EL (cell line): ENCODE measurements at places on chromosomes 5 and 9.

DNA sequence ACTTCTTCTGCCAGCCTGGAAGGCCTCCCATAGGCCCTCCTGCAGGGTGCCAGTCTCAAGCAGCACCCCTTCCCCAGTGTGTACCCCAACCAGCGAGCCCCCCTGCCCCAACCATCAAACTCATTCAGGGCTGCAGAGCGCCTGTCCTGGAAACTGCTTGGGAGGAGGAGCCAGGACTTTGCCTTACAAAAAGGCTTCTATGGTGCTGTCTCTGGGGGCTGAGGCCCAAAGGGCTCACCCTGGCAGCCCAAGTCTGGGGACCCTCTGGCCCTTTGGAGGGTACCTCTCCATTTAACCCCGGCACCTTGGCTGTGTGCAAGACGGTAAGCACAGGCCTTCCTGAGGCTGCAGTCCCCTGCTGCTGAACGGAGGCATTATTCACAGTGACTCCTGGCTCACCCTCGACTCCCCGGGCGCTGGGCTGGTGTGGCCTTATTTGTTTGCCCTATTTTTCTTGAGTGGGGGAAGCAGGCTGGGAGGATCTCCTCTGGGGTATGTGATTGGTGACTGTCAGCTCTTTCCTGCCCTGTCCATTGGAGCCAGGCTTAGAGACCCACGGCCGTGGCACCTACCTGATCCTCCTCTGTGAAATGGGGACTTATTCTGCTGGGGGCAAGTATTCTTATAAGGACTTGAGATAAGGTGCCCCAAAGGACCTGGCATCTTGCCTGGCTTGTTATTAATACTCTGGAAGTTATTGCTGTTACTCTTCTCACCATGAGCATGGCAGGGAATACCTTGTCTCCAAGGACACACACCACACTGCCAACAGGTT, 5.8 kb downstream of the LMX1B start:
- no peak for DNase-seq

DNA sequence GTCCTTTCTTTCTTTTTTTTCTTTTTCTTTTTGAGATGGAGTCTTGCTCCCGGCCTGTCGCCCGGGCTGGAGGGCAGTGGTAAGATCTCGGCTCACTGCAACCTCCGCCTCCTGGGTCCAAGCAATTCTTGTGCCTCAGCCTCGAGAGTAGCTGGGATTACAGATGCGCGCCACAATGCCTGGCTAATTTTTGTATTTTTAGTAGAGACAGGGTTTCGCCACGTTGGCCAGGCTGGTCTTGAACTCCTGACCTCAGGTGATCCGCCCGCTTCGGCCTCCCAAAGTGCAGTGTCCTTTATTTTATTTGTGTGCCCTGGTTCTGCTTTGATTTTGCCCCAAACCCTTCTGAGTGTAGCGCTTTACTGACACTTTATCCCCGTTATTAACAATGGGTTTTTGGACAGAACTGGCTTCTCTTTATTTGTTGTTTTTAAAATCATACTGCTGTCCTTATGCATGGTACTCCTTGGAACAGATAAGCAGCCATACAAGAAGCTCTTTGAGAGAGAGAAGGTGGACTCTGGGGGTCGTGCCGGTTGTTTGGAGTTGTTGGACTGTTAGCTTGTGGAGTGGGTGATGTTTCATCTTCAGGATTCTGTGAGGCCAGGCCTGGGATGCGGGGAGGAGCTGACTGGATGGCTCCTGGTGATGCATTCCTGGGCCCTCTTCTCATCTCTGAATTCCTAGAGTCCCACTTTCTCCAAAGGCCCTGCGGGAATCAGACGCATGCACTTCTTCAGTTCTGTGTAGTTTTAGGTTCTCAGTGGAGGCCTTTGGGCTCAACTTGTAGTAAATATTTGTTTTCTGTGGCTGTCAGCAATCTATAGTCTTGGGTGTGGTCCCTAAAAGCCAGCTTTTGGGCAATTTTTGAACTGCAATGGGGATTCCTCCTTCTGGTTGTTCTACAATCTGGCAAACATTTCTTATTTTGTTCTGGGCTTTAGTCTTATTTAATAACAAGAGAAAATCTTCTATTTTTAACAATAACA, 47.8 kb downstream of the PTTG1 start:
- DNase-seq, result peak; percentile 45

GRCh38 chr9:83007521-83008300, 55.2 kb downstream of the RASEF start:
- DNase-seq, result no peak

GRCh38 chr9:107016383-107016782, 153.4 kb downstream of the ZNF462 start:
- no peak for DNase-seq

GRCh38 chr5:120628156-120628555, 164.1 kb downstream of the PRR16 start:
- DNase-seq, result no peak

DNA sequence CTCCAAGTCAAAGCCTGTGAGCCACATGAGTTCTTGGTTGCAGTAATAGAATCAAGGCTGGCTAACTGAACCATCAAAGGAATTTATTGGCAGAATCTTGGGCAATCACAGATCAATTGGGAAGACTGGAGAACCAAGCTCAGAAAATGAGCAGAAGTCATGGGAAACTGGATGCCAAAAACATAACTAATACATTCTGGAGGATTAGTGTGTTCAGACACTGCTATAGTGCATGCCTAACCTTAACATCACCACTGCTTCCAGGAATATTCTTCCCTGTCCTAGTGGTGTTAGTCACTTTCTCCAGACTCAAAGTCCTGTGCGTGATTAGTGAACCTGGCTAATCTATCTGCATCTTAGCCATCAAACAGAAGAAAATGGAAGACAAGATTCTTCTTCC, 843.7 kb downstream of the EFNA5 start:
- no peak for DNase-seq

GRCh38 chr9:87585123-87585855, 87.6 kb downstream of the DAPK1 start:
- no peak for DNase-seq

DNA sequence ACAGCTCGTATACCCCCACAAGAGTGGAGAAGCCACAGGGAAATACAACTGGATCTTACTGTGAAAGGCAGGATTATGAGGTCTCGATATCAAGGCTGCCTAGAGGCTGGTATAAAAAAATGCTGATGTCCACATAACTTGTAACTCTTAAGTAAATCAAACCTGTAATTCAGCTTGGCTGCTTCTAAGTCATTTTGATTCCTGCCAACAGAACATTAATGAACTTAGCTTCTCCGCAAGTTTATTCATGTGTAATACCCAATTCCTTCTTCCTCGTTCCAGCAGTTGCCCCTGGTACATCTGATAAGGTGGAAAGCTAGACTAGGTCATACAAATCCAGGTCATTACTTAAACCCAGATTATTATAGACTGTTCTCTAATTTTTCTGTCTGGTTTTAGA, 16.4 kb upstream of the SMIM15 start:
- DNase-seq, result no peak

DNA sequence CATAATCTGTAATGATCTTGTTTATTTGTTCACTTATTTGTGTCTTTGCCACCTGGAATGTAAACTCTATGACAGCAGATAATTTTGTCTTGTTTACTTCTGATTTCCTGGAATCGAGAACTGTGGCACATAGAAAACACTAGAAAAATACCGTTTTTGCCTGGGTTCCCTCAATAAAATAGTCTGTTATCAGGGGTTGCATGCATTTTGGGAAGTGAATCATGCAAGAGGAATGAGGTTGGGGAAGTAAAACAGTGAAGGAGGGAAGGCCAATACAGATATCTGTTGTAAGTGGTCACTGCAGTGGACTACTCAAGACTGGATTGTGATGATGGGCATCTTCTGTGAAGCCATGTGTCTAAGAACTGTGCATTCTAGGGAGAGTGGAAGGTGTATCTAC, 45.2 kb upstream of the IL6ST start:
- peak; percentile 70 for DNase-seq

DNA sequence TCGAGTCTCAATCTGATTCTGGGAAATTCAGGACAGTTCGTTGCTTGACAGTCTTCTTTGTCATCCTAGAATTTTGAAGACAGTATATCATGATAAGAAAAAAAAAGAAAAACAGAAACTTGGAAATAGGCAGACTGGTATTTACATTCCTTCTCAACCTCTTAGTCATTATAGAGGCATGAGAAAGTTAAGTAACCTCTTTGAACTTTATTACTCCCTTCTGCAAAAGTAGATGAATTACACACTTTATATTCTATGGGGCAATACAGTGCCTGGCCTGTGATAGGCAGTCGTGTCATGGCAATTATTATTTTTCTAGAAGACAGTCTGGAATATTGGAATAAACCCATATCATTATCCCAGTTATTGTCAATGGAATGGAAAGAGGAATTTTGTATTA, 828.9 kb downstream of the TLR4 start:
- peak; percentile 44 for DNase-seq

- no peak for DNase-seq
Observed at GRCh38 chr5:143416411-143416810, 12.9 kb upstream of the NR3C1 start.
